ENCODE measurements at places on chromosomes 7 and 10.

- DNase-seq = no peak
Observed at GRCh38 chr7:85261336-85261735, 74.5 kb upstream of the SEMA3D start.

GRCh38 chr10:12602521-12602920, 253.2 kb downstream of the CAMK1D start:
- no peak for DNase-seq

GRCh38 chr10:47063858-47064257, 152.6 kb downstream of the PTPN20 start:
- DNase-seq = no peak

DNA sequence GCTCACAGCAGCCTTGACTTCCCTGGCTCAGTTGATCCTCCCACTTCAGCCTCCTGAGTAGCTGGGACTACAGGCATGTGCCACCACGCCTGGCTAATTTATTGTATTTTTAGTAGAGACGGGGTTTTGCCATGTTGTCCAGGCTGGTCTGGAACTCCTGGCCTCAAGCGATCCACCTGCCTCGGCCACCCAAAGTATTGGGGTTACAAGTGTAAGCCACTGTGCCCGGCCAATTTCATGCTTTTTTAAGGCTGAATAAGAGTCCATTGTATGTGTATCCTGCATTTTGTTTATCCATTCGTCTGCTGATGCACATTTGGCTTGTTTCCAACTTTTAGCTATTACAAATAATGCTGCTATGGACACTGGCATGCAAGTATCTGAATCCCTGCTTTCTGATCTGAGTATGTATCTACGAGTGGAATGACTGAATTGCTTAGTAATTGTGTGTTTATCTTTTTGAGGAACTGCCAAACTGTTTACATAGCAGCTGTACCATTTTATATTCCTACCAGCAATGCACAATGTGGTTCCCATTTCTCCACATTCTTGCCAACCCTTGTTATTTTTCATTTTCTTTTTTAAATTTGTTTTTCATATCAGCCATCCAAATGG, 37.3 kb upstream of the TPST1 start:
- no peak for DNase-seq

DNA sequence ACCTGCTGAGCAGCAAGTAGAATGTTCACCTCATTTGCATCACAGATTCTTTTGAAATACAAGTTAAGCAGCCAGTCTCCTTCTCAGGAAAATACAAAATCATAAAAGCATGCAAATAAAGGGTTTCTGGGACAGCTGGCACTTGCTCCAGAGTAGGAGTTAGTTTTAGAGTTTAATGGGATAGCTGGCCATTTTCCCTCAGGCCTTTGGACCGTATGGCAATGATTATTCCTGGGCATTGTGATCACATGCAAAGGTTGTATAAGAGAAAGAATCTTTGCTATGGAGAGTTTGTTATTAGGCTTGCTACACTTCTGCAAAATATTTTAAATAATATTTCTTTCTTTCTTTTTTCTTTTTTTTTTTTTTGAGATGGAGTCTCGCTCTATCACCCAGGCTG, 240.8 kb downstream of the CDK14 start:
- no peak for DNase-seq

DNA sequence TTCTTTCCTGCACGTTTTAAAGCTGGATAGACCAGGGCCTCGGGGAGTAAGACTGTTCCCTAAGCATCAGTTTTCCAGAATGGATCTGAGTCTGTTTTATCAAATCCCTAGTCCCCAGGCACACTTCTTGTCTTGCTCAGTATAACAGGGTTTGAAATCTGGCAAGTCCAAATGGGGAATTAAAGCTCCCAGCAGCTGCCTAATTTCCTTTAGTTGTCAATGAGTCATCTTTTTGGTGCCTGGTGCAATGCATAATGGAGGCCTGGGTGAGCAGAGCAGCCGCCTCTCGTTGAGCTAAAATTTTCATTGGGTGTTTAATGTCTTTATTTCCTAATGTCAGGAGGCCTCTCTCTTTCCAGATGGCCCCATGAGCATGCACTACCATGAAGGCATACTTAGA, 87.9 kb downstream of the STRA8 start:
- DNase-seq = no peak

- DNase-seq = no peak
Observed at GRCh38 chr10:74824900-74825370, 1.5 kb upstream of the KAT6B start.

DNA sequence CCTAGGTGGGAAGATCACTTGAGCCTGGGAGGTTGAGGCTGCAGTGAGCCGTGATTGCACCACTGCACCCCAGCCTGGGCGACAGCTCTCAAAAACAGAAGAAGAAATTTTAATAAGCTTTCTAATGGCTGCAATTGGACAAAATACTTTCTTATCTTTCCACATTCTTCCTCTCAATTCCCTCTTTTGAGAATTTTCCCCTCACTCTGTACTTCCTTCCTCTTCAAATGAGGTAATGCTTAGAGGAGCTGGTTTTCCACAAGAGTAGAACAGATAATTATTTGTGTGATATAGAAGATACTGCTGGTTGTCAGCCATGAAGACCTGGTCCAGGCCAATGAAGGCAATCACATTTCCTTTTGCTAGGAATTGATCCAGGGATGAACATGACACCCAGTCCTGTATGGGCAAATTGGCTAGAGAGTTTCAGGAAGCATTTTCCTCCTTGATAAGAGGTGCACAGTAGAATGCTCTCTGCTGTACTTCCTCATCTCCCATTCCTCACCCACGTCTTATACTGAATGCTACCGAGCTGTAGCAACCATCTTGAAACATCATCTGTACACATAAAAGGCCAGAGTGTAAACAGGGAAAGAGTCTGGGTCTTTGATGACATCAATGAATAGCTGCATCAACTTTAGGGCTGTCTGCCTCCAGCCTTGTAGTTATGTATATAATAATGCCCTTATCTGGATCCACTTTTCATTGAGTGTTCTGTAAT, 103.9 kb downstream of the CDK6 start:
- DNase-seq = no peak
